Activated CD8-positive, alpha-beta memory T cell treated with anti-CD3 and anti-CD28 coated beads for 1 hour (primary cell): ENCODE measurements at places on chromosomes 6 and 20.

DNA sequence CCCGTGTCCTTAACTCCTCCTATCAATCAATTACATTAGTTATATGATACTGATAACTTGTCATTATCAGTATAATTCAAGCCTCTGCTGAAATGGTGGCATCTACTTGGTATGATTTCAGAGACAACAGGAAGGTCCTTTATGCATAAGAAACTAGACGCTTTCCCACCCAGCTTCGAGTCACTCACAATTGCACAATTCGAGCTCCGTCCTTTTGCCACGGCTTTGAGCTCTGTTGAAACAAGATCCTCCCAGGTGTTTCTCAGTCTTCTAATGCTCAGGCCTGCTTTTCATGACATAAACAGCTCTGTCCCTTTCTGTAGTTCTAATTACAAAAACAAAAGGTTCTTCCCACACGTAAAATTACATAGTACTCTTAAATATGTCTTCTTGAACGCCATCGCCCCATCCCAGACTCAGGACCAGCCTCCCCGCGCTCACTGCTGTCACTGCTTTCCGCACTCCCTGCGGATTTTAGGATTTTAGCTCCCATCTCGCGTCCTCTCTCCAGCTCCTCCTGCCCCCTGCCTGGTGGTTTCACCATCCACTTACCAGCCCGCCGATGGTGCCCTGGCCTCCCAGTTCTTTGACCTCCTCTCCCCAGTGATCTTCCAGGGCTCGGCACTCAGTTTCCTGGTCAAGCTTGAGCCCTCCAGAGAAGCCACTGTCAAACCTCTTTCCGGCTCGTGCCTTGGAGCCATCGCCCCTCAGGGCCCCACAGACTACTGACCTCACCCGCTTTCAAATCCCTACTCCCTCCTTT lies 23.2 kb upstream of the PNPLA1 start:
- DNase-seq: no peak

GRCh38 chr6:79687759-79688158 lies 56.6 kb downstream of the SH3BGRL2 start:
- DNase-seq: no peak

- DNase-seq: no peak
Measured at GRCh38 chr6:92504509-92504908, 914.9 kb downstream of the EPHA7 start.

- no peak for DNase-seq
Measured at GRCh38 chr20:8808202-8808535, 260.7 kb upstream of the PLCB4 start.

DNA sequence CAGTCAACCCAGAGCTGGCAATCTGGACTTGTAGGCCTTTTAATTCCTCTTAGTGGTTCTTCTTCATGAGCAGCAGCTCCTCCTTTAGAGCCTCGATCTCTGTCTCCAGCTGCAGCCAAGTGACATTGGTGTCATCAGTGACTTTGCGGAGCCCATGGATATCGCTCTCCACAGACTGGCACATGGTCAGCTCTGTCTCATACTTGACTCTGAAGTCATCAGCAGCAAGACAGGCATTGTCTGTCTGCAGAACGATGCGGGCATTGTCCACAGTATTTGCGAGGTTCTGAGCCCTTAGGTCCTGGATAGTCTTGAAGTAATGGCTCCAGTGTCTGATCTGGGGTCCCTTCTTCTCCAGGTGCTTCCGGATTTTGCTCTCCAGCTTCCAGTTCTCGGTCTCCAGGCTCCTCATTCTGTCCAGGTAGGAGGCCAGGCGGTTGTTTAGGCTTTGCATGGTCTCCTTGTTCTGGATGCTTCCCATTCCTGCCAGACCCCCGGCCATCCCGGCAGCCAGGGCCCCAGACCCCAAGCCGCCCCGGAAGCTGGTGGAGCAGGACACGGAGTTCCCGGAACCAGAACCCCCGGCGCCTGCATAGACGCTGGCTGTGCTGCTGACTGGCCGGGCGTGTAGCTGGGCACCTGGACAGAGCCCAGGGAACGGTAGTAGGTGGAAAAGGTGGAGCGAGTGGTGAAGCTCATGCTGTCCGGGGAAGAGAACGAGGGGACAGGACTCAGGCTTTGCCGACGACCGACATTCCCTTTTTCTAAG lies 15.1 kb downstream of the RFPL4B start:
- DNase-seq: no peak

- DNase-seq: no peak
Measured at GRCh38 chr6:72250664-72251063, 364.3 kb downstream of the RIMS1 start.

- no peak for DNase-seq
Measured at GRCh38 chr6:84657486-84657885, 106.9 kb downstream of the TBX18 start.

DNA sequence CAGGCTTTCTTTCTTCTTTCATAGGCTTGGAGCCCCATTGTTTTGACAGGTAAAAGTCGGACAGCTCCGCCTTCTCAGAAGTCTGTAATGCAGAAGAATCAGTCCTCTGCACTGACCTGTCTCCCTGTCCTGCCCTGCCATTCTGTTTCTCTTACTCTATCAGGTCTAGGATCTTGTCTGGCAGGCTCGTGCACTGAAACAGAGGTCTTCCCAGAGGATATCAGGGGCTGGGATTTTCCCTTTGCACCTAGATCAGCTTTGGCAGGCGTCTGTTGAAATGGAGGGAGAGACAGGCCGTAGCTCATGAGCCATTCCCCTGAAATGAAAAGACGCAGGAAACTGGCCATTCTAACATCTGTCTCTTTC lies 25.0 kb downstream of the KIF3B start:
- DNase-seq: no peak

- no peak for DNase-seq
Measured at GRCh38 chr6:66662196-66662595, 955.2 kb upstream of the EYS start.
